ENCODE measurements at places on chromosomes 1 and 21.

GRCh38 chr1:40096646-40096976, 441 bp downstream of the PPT1 start:
- DNase-seq, result no peak

GRCh38 chr21:45080639-45081414, 6.4 kb downstream of the ADARB1 start:
- DNase-seq, result peak; percentile 71

GRCh38 chr1:233654658-233655280, 40.9 kb downstream of the KCNK1 start:
- DNase-seq, result no peak

GRCh38 chr1:177310326-177310725, 139.6 kb downstream of the BRINP2 start:
- DNase-seq, result no peak

DNA sequence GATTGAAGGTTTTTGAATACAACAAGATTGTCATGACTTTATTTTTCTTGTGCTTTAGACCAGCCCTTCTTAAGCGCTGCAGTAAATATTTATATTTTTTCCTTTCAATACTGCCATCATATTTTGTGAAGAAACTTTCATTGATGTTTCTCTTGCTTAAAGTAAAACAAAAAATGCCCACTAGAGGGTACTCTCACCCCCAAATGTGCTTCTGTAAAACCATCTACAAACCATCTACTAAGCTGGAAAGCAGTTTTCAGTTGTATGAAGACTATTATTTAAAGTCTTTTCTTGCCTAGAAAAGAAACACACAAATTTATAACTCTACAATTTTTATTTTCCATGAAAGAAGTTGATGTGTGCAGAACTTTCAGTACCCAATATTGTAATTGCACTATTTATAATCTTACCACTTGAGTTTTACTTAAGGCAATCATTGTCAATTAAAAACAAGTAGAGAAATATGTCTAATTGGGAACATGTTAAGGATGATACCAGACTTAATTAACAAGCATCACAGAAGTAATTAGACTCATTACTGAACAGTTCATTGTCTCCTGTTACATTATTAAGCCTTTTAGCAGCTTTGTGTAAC, 10.7 kb downstream of the LEPR start:
- DNase-seq, result no peak

- no peak for DNase-seq
Observed at GRCh38 chr1:22615886-22616285, 20.5 kb upstream of the C1QA start.

- no peak for DNase-seq
Observed at GRCh38 chr1:7698641-7699040, 72.5 kb upstream of the VAMP3 start.

- DNase-seq, result no peak
Observed at GRCh38 chr1:206702260-206702659, 17.6 kb downstream of the MAPKAPK2 start.
